NCI-H1417 treated with DMSO at 0.1 percent for 48 hours (cell line): ENCODE measurements at places on chromosomes 4 and X.

DNA sequence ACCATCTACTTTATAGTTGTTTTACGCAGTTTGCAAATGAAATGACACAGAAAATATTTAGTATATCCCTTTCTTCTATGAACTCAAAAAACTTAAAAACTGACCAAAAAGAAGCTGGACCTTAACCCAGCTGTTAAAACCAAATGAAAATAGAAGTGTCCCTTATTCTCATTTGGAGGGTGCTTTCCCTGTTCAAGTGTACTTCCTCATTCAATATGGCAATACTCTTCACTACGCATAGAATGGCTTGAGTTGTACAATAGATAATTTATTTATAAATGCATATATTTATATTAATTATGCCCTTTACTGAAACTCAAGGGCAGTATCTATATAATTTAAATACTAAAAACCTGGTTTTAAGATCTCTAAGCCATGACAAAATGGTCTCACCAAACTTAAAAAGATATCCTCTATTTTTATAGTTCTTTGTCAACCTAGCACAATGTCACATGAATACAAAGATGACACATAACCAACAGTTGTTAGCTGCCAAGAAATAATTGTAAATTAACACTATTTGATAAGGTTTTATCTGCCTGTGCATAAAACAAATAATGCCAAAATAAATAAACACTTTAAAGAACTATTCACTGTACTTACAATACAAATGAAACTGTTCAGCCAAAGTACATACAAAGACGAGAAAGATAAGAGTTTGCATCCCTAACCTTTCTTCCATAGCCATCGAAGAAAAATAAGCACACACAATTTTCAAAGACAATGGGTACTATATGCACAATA, 25.2 kb downstream of the YTHDC1 start:
- no peak for DNase-seq

- DNase-seq, result no peak
These were observed 38.4 kb upstream of the IL9R start for GRCh38 chrX:155959018-155959587.

DNA sequence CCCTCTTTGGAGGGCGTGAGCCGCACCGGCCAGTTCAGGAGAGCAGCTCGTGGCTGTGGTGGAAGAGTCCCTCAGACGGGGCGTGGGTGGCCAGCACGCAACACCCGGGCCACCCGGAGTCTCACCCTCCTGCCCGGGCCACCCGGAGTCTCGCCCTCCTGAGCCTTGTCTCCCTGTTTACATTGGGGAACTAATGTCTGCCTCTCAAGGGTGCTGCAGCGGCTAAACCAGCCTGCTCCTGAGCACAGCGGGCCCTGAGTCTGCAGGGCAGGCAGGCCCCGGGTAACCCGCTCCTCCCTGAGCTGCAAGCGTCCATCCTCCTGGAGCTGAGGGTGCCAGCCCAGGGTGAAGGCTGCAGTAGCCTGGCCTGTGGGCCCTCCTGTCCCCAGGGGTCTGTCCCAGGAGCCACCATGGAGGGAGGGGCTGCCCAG, 3.0 kb downstream of the PDE6B start:
- no peak for DNase-seq

- DNase-seq, result no peak
These were observed 211.7 kb downstream of the SLC4A4 start for GRCh38 chr4:71550220-71551165.

DNA sequence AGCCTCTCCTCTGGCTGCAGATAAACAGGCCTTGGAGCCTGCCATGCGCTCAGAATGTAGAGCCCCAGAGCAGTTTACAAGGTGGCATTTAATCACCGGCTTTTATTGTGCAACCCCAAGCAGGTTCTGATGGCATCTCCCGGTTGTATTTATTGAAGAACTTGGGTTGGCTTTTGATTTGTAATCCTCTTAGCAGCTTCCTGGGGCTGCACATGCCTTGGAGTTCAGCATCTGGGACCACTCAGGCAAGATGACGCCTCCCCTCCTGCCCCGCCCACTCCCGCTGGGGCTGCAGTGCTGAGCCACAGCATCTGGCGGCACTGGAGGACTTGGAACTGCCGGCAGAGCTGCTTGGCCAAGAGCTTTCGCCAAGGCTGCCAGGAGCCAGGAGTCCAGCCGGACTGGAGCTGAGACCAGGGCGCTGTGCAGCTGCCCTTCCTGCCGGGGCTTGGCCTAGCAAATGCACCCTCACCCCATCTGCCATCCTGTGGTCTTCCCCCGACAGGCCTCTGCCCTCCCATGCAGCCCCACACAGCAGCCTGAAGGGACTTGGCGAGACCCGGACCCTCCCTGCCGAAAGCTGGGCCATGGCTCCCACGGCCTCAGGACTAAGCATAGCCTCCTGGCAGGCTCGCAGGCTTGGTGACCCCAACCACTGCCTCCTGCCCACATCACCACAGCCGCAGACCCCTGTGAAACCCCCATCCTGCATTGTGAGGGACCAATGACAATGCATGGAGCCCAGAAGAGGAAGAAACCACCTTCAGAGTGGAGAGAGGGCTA, 5.4 kb downstream of the HTRA3 start:
- DNase-seq, result no peak

DNA sequence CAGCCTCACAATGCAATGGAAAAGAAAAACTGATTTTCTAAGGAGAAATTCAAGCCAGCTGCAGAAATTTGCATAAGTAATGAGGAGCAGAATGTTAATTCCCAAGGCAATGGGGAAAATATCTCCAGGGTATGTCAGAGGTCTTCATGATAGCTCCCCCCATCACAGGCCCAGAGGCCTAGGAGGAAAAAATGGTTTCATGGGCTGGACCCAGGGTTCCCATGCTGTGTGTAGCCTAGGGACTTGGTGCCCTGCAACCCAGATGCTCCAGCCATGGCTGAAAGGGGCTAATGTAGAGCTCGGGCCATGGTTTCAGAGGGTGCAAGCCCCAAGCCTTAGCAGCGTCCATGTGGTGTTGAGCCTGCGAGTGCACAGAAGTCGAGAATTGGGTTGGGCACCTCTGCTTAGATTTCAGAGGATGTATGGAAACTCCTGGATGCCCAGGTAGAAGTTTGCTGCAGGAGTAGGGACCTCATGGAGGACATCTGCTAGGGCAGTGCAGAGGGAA, 53.5 kb upstream of the TEX13C start:
- DNase-seq, result no peak

DNA sequence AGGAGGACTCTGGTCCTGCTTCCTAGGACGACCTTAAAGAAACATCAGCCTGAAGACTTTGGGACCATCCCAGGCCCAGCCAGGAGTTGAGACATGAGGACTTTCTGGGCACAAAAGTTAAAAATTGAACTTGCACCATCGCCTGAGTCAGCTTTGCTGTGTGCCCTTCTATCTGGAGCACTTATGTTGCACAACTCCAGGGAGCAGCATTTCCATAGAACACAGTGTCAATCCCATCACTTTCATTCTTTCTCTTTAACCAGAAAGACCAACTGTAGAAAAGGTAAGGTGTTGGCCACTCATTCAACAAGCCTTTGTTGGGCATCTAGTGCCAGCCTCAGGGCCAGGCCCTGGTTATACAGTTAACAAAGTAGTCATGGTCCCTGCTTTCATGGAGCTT, 8.6 kb upstream of the CLDN24 start:
- DNase-seq, result no peak
